ENCODE measurements at places on chromosomes 16 and 17.

- DNase-seq, result peak; percentile 62
Observed at GRCh38 chr16:67926181-67926750, 5.4 kb downstream of the CTRL start.

DNA sequence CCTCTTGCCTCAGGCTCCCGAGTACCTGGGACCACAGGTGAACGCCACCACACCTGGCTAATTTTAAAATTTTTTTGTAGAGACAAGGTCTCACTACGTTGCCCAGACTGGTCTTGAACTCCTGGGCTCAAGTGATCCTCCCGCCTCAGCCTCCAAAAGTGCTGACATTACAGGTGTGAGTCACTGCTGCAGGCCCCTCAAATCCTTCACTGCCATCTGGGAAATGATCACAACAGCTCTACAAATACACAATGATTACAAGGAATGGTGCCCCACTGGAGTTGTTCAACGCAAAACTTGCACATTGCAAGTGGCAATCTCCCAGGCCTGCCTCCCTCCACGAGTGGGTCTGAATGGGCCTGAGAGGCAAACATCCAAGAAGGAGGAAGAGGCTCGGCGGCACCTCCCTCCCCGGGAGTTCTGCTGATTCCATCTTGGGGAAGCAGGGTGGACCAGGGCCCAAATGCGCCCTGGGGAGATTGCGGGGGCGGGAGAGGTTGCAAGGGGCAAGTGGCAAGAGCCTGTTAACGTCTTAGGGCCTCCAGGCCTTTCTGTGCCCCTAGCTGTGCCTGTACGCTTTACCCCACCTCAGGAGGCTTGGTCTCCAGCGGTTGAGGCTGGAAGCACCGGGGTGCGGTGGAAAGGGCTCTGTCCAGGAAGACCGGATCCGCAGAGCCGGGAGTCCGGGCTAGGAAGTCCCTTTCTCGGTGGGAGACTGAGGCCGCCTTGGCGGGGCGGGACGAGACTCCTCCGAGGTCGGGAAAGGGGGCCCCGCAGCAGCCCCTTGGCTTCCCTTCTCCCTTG lies 656 bp upstream of the IGFBP4 start:
- no peak for DNase-seq

- no peak for DNase-seq
Observed at GRCh38 chr17:73284906-73285602, 23.4 kb upstream of the CPSF4L start.

GRCh38 chr16:73020409-73020884 lies 27.5 kb downstream of the ZFHX3 start:
- no peak for DNase-seq
